ENCODE measurements at places on chromosomes 6 and 20.
A peak's percentile ranks its signal among the peaks of the same experiment; 100 is the strongest.

DNA sequence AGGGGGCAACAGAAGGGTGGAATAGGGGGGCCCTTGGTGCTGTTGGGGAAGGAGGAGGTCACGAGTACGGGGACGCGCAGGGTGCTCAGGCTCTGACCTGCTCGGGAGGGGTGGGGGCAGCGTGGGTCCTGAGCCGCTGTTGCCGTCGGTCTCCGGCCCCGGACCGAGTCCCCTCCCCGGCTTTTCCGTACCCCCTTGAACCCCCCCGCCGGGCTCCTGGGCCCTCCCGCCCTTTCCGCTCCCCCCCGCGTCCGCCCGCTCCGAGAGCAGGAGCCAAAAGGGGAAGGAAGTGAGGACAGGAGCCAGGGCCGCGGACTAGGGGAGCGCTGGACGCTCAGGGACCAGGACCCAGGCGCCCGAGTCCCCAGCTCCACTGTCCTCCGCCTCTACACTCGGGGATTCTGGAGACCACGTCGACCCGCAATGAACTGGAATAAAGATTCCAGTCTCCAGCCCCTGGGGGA is at the start of gene RGL2:
RGL2 (minus strand) TSS at position 170 of the 464 bp plus-strand sequence. CDS start 332 bp downstream, outside the sequence.
- DNase-seq, result peak; percentile 47

DNA sequence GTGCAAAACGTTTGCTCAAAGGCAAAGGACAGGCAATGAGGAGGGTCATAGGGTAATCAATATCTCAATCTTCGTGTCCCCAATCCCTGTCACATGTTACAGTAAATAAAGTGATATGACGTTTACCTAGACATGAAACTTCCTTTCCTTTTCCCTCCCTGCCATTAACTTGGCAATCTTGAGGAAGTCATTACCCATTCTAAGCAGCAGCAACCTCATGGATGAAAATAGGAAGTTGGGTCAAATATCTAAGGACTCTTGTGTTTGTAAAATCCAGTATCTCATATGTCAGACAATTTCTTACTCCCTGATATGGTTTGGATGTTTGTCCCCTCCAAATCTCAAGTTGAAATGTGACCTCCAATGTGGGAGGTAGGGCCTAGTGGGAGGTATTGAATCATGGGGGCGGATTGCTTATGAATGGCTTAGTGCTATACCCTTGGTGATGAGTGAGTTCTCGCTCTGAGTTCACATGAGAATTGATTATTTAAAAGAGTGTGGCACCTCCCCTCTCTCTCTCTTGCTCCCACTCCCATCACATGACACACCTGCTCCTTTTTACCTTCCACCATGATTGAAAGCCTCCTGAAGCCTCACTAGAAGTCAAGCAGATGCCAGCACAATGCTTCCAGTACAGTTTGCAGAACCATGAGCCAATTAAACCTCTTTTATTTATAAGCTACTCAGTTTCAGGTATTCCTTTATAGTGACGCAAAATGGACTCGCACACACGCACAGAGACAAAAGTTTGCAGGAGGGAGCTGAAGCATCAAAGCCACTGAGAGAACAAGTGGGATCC is 545.9 kb upstream of the JARID2 start:
- DNase-seq, result no peak

DNA sequence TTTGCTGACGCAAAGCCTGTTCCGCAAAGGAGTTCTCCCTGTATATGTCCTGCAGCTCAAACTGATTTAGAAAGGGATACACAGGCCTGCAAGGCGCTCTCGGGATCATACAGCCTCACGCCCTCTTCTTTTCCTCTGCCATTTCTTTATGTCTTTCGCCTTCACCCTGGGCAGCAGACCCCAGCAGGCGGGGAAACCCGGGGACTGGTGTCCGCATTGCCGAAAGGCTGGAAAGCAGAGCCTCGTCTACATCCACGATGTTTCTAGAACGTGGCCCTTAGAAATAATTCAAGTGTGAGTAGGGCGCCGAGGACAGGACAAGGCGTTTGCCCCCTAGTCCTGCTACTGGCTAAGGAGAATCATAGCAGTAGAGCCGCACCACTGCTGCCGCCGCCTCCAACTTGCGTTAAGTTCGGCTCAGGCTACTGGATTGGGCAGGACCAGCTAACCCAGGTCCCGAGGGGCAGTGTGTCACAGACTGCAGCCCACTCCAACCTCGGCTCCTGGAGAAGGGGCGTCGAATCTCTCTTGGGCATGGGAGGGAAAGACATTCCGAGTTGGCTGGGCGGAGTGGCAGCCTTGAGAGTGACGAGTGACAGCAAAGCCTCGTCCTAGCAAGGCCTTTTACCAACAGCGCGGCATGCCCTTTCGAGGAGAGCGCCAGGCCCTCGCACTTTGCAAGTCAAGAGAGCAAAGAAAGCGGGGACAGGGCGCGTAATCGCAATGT is 2.6 kb upstream of the TBX18 start:
- no peak for DNase-seq

DNA sequence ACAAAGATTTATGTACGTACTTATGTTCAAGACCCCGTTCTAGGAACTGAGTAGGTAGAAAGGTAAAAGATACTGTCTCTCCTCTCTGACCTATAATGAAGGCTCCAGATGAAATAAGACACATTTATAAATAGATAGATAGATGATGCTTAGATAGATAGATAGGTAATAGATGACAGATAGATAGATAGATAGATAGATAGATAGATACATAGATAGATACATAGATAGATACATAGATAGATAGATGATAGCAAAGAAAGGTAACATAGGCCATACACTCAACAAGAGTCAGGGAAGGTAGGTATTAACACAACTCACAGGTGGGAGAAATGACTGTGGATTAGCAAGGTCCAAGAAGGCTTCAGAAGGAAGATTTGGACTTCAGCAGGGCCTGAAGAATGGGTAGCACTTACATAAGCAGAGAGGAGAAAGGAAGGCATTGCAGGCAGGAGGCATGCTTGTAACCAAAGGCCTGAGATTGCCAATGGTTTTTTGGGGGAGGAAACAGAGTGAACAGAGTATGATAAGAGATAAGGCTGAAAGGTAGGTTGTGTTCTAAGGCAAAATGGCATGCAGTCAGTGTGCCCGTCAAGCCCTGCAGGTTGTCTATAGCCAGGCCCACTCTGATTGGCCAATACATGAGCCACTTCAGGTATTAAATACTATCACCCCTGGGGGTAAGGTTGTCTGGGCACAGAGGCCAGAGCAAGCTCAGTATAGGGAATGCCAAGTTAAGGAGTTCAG is 7.7 kb upstream of the MYB start:
- no peak for DNase-seq

DNA sequence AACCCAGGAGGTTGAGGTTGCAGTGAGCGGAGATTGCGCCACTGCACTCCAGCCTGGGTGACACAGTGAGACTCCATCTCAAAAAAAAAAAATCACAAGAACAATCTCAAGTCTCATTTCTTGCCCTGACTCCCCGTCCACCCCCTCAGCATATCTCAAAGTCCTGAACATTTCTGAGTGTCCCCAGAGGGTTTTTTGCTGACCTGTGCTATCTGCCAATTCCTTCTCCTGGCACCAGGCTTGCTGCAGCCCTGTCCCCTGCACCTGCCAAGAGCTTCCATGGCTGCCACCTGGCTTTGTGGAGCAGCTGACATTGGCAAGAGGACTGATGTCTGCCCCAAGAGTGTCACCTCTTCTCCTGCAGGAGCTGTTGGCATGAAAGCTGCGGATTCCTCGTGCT is 54.9 kb upstream of the PTPRT start:
- DNase-seq, result no peak

- no peak for DNase-seq
These were observed 39.3 kb upstream of the HIVEP1 start for GRCh38 chr6:11972806-11973205.

DNA sequence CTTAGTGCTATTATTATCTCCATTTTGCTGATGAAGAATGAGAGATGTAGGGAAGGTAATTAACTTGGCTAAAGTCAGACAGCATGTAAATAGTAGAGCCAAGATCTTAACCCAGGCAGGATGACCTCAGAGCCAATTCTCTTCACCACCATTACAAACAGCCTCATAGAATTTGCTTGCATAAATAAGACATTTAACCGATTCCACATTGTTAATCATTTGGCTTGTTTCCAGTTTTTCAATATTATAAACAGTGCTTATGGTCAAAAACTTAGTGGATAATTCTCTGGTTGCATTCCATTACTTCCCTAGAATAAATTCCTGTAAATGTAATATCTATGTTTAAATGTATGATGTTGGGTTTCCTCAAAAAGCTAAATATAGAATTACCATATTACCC is 19.1 kb upstream of the PRDM1 start:
- no peak for DNase-seq

DNA sequence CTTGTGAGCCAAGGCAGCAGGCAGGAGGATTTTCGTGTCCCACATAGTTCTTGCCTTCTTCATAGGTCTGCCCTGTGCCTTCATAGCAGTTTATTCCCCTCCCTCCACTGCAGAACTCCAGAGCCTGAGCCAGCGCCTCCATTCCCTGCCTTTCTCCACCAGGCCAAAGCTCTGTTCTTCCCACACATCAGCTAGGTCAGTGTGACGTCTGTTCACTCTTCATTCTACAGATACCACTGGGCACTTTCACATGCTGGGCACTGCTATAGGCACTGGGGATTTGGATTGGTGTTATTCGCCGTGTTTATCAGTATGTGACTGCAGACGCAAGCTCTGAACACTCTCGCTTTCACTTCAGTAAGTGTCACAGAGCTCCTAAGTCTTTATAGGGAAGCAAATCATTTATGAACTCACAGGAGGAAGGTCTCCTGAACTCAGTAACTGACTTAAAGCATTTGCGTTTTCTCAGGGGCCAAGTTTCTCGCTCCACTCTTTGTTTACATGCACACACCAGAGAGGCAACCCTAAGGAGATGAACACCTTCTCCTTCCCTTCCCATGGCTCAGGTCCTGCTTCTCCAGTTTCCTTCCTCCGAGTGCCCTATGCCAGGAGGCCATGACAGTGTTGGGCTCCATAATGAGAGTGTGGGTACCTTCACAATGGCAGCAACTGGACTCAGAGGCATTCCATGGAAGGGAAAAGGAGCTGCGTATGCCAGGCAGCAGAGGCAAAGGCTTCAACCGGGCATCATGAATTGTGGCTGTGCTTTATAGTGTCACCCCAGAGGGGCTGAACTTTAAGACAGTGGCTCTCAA is 6.3 kb upstream of the APMAP start:
- DNase-seq, result no peak

DNA sequence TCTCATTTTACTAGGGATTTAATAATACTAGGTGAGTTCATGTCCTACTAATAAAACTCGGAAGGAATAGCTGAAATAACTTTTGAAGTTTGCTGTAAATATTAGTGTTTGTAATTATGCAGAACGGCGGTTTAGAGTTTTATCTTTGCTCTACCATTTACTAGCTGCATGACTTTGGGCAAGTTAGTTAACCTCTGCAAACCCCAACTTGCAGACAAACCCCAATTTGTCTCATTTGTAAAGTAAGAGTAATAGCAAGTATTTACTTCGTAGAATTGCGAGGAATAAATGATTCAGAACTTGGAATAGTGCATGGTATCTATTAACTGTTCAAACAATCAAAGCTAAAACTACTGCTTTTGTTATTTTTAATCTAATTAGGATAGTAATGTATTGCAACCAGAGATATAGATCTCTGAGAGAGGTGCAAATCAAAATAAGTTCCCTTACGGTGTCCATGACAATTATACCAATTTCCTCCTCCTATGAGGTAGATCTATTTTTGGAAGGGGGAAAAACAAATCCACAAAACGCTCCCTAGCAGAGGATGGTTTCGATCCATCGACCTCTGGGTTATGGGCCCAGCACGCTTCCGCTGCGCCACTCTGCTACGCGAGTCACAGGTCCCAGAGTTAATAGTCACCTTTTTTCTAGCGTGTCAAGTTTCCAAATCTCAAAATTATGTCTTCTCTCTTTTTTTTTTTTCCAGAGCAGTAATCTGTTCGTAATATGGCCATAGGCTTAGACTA is 35.1 kb upstream of the BTN3A2 start:
- DNase-seq, result peak; percentile 46

- DNase-seq, result no peak
These were observed 4.5 kb downstream of the TMEM14A start for GRCh38 chr6:52675372-52675771.

DNA sequence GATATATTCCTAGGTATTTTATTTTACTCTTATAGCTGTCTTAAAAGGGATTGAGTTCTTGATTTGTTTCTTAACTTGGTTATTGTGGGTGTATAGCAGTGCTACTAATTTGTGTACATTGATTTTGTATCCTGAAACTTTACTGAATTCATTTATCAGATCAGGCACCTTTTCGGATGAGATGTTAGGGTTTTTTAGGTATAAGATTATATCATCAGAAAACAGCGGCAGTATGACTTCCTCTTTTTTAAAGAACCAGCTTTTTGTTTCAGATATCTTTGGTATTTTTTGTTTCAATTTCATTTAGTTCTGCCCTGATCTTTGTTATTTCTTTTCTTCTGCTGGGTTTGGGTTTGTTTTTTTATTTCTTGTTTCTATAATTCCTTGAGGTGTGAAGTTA is 382.4 kb upstream of the ADGRB3 start:
- DNase-seq, result no peak

DNA sequence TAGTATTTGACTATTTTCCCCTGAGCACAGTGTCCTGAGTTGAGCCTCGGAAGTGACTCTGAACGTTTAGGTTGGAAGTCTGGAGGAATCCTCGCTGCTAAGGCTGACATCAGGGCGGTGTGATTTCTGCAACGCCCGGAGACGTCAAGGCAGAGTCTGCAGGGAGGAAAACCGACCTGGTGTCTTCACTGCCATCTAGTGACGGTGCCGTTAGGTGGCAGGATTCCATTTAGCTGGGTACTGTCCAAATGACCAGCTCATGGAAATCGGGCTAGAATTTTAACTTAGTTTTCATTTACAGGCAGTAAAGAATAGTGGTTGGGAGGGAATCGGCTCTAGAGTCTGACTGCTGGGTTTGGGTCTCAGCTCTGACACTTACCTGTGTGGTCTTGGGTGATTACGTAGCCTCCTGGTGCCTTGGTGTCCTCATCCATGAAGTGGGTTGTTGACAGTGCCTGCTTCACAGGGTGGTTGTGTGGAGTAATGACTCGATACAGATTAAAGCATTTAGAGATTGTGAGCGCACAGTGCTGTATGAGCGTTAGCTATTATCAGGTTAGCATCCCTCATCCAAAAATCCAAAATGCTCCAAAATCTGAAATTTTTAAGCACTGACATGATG is 35.0 kb downstream of the FOXF2 start:
- no peak for DNase-seq

- DNase-seq, result no peak
These were observed 19.4 kb downstream of the ULBP1 start for GRCh38 chr6:149983145-149983544.

GRCh38 chr20:9110916-9111432 is 42.1 kb downstream of the PLCB4 start:
- no peak for DNase-seq

GRCh38 chr6:12245763-12246718 is 44.1 kb upstream of the EDN1 start:
- no peak for DNase-seq

Data from T-cell (primary cell).